GM10248 (cell line): ENCODE measurements at places on chromosomes 11 and 22.

DNA sequence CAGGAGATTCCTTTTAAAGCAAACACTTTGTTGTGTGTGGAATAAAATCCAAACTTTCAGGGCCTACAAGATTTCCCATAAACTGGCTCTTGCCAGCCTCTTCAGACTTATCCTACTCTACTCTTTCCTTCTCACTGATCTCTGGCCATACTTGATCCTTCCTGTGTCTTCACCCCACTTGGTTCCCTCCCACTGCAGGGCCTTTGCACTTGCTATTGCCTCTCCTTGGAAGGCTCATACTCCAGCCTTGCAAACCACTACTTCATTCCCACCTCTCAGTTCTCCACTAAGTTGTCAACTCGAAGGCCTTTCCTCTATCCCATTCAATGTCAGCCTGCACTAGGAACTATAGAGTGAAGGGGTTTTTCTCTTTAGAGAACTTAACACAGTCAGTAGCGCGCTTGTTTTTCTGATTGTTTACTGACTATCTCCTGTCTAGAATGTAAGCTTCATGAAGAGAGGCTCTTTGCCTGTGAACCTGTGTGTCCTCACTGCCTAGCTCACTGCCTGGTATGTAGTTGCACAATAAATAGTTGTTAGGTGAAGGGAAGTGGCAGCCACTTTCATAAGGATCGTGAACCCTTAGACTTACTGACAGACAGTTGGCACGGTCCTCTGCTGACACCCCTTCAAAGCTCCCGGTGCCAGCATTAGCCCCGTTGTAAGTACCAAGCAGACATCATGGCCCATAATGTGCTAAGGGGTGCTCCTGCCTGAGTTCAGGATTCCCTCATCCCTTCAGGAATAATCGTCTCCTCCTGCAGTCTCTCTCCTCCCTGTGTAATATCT lies 833 bp upstream of the ME3 start:
- no peak for DNase-seq

DNA sequence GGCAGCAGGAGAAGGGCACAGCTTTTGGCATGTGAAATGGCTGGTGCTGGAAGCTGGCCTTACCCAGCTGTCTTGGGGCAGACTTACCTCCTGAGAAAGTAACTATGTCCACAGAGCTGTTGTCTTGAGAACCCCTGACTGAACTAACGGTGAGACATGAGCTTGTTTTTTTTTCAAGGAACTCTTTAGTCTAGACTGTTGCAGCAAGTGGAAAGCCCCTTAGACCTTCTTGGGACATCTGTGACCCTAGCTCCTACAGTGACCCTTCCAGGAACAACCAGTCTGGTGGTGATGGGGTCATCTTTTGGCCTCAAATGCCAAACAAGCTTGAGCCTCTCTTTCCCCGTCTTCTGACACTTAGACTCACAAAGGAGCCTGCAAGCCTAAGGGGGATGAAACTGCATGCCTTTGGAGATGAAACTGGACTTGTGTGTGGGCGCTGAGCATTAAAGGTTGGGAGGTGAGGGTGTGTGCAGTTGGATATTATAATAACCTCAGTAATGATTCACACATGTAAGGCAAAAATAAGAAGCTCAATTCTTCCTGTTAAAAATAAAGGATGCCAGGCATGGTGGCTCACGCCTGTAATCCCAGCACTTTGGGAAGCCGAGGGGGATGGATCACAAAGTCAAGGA lies 35.4 kb downstream of the SDHD start:
- DNase-seq, result no peak

GRCh38 chr11:206526-207207 lies 532 bp downstream of the BET1L start:
- no peak for DNase-seq

DNA sequence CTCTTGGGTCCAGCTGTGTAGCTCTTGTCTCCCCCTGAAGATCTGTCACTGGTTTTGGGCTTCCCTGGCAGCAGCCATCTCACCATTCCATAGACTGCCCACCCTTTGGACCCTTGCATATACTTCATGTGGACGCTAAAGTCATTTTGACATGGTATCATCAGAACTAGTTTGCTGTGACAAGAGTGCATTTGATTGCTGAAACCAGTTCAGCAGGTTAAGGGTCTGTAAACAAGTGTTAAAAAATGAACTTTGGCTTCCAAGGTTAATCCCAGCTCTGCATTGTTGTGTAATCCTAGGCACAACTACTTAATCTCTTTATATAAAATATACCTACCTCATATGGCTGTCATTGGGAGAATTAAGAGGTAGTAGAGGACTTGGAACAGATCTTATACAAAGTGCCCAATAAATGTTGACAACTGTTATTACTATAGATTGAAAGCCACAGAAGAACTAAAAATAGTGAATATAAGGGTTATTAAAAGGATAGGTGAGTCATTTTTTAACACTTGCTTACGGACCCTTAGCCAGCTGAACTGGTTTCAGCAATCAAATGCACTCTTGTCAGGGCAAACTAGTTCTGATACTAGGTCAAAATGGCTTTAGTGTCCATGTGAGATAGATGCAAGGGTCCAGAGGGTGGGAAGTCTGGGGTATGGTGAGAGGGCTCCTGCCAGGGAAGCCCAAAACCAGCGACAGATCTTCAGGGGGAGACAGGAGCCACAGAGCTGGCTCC lies 29.4 kb downstream of the CCDC90B start:
- DNase-seq, result no peak

GRCh38 chr11:67662835-67663531 lies 11.4 kb downstream of the ALDH3B2 start:
- DNase-seq, result no peak

- DNase-seq, result no peak
These were observed 75.6 kb upstream of the ARHGAP32 start for GRCh38 chr11:129267716-129268115.

GRCh38 chr11:28343304-28344233 lies 235.4 kb downstream of the METTL15 start:
- DNase-seq, result no peak

GRCh38 chr11:28337701-28338100 lies 229.5 kb downstream of the METTL15 start:
- DNase-seq, result no peak

- no peak for DNase-seq
These were observed 58.8 kb upstream of the RDX start for GRCh38 chr11:110355011-110355744.

- no peak for DNase-seq
These were observed 2.2 kb downstream of the RAB30 start for GRCh38 chr11:83069441-83070043.

GRCh38 chr11:31301549-31302510 lies 67.7 kb downstream of the DCDC1 start:
- DNase-seq, result no peak

- no peak for DNase-seq
These were observed 725.3 kb downstream of the BRD1 start for GRCh38 chr22:49102367-49102766.

DNA sequence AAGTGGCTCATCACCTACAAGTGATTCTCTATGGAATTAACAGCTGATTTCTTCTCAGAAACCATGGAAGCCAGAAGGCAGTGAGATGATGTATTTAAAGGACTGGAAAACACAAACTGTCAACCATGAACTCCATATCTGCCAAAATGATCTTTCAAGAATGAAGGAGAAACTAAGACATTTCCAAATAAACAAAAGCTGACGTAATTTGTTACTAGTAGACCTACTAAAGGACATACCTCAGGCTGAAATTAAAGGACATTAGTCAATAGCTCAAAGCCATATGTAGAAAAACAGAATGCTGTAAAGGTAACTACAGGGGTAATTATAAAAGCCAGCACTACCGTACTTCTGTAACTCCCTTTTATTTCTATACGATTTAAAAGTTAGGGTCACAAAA lies 129.4 kb upstream of the TMEM45B start:
- no peak for DNase-seq

GRCh38 chr11:60950933-60951605 lies 907 bp downstream of the SLC15A3 start:
- no peak for DNase-seq

GRCh38 chr11:123110397-123110796 lies 48.5 kb upstream of the HSPA8 start:
- DNase-seq, result no peak

GRCh38 chr11:34823197-34823596 lies 93.0 kb downstream of the APIP start:
- no peak for DNase-seq

DNA sequence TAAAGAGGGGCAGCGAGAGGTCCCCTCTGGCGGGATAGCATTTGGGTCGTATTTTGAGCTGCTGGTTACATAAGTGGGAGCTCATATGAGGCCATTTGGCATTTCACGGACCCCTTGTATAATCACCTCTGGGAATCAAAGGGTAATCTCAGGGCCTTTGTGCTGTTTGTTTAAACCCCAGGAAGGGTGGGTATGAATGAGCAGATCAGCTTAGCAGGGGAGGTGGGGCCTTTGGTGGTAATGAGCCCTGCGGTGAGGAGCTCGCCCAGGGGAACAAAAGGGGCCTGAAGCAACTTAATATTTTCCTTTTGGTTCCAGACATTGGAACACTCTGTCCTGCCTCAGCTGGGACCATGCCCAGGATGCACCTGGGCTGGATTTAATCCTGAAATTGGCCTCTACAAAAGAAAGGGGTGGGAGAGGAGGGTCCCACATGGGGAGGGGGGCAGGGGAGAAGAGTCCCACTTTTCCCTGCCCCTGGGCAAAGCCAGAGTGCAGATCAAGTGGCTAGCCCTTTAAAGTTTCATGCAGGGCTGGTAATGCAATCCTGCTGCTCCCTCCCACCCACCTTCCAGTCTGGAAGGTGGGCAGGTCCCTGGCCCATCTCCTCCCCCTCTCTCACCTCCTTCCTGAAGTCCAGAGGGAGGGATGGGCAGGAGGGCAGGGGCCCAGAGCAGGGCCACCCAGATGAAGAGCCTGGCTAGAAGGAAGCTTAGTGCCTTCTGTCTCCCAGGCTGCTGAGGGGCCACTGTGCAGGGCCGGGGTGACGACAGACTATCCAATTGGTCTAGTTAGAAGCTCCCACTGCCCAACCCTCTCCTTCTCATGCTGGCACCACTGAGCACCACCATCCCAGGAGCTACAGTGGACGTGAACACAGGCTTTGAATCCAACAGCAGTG lies 10.5 kb downstream of the TSKU start:
- DNase-seq, result peak; percentile 8

GRCh38 chr11:70568035-70568813 lies 169.9 kb downstream of the CTTN start:
- DNase-seq, result no peak

GRCh38 chr22:39603345-39603744 lies 32.8 kb downstream of the CACNA1I start:
- DNase-seq, result no peak

- DNase-seq, result no peak
These were observed 751 bp downstream of the MS4A10 start for GRCh38 chr11:60785806-60786361.

DNA sequence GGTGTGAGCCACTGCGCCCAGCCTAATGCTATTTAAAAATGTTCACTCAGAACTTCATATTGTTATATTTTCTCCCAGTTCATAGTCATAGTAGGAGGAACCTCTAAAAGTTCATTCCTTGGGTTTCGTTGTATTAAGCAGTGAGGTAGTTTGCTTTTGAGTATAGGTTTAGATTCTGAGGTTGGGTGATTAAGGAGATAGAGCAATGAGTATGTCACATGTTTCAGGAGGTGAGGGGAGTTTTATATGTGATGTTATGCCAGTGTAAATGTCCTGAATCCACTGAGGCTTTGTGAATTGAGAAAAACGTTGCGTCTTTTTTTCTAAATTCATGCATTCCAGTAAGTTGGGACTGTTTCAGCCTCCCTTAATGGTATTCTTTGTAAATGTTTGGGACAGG lies 4.2 kb downstream of the UBE2L3 start:
- DNase-seq, result no peak
